Stimulated activated CD4-positive, alpha-beta T cell treated with anti-CD3 and anti-CD28 coated beads, Interleukin-4, amount 100 ng/mL, for 48 hours (primary cell): ENCODE measurements at places on chromosomes 6 and 20.

DNA sequence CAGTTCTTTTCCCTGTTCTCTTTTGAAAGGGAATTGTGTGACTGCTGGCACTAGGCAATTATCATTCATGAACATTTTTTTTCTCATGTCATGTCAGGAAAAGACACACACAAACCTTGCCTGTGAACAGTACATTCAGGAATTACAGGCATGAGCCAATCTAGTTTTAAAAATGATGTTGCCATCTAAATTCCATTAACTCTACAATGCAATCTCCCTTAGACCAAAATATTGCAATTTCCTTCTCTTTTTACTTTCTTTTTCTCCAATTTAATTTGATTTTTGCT, 127.5 kb upstream of the STMND1 start:
- DNase-seq, result no peak

DNA sequence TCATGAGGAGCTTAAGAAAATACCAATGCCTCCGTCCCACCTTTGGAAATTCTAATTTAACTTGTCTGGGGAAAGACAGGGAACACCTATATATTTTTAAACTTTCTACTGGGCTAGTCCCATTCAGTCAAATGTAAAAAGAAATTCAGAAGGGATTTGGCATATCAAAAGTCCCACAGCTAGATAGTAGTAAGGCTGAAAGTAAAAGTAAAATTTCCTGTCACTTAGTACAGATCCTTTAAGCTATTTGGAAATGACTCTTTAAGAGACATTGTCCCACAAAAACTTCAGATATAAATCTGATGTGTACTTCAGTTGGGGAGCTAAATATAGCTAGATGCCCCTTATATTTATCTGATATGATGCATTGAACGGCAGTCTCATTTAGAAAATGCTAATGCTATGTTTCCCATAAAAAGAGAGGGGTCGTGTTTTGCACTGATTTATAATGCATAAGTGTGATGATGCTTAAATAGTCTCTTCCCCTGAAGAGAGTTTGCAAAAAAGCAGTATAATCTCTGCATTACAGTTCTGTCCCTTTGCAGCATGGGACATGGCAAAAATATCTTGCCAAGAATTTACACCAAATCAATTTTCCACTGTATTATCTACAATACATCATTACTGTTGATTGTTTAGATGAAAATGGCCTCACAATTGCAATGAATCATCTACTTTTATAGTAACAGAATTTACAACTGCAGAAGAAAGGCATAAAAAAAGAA, 860.8 kb upstream of the MAP3K7 start:
- DNase-seq, result no peak

DNA sequence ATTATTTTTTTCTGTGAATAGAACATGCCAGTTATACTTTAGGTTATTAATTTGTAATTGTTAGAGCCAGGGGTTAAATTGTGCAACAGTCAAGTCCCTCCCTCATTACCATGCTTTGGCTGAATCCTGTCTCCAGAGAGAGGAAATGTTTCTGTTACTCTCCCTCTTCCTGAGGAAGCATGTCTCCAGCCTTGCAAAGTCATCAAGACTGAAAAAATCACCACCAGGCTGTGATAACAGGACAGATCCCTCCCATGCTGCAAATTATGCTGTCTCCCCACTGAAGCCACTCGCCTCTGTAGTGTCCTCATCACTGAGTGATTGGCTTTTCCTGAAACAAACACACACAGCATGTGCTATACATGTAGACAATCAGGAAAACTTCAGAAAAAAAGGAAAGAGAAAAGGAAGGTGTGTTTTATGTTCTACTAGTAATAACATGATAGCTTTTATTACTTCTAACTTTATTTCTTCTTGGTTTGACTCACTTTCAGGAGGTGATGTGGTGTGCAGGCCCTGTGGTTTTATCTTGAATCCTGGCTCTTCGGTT, 290.0 kb upstream of the JAG1 start:
- no peak for DNase-seq

GRCh38 chr20:46316984-46317684, 8.8 kb upstream of the CDH22 start:
- DNase-seq, result no peak

DNA sequence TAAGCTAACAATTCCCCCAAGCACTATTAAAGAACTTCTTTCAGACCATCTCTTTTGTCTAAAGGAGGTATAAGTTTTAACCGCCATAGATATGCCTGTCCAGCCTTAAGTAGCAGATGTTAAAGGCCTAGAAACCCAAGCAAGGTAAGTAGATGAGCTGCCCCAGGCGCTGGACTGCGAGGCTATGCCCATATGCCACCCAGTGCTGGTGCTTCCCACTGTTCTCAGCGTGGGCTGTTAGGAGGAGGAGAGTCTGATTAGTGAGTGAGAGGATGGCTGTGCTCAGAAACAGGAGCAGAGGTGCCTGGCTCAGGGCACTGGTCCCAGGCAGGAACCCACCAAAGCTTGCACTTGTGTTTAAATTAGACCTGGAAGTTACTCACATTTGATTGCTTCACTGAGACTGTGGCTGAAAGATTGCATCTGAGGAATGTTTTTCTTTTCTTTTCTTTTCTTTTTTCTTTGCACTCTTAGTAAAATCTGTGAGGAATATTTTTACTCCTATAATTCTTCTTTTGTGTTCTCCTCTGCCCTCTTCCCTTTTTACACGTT, 32.2 kb downstream of the PRPH2 start:
- no peak for DNase-seq

DNA sequence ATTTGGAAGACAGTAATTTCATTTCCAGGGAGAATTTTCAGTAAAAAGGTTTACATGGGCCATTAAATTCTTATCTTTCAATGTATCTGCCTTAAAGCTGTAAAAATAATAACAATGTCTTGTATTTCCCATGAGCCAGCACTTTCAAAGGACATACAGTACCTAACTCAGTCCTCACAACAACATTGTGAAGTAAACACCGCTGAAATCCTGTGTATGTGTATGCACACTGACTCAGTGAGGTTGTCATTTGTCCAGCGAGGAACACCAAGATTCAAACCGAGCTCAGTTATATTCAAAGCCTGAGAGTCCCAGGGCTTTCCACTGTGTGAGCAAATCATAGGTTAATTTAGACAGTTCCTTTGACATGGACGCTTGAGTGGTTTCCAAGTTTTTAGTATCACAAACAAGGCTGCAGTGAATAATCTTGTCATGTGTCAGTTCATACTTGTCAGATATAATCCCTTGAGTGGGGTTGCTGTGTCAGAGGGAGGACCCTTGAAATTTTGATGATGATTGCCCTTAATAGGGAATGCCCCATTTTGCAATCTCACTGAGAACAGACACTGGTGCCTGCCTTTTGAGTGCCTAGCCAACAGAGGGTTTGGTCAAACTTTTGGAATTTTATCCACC, 50.0 kb upstream of the SLC22A23 start:
- DNase-seq, result no peak

GRCh38 chr20:44785768-44786167, 24.6 kb downstream of the RIMS4 start:
- no peak for DNase-seq
